ENCODE measurements at places on chromosomes 7 and 10.

DNA sequence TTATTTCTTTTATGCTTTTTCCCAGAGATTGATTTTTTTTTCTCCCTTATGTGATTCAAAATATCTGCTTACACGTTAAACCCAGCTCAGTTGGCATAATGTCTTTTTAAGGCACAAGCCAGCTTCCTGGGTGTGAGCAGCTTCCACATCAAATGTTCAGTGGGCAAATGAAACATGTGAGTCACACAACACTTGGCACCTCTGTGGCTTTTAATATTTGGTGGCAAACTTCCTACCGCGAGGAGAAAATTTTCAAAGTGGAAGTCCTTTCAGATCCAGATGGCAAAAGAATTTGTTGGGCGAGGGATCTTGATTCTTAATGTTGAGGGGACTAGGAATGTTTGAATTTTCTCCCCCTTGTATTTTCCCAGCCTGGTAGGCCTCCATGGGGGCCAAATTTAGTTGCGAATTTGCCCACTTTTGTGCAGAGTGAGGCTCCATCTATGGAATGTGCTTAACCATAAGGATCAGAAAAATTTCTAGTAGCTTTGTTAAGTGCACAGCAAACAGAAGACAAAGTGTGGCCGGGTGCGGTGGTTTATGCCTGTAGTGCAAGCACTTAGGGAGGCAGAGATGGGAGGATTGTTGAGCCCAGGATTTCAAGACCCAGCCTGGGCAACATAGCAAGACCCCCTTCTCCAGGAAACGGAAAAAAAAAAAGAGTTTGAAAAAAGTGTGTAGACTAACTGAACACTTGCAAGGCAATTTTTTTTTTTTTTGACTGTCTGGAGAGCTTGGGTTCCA, 31.0 kb downstream of the CUX1 start:
- no peak for DNase-seq

DNA sequence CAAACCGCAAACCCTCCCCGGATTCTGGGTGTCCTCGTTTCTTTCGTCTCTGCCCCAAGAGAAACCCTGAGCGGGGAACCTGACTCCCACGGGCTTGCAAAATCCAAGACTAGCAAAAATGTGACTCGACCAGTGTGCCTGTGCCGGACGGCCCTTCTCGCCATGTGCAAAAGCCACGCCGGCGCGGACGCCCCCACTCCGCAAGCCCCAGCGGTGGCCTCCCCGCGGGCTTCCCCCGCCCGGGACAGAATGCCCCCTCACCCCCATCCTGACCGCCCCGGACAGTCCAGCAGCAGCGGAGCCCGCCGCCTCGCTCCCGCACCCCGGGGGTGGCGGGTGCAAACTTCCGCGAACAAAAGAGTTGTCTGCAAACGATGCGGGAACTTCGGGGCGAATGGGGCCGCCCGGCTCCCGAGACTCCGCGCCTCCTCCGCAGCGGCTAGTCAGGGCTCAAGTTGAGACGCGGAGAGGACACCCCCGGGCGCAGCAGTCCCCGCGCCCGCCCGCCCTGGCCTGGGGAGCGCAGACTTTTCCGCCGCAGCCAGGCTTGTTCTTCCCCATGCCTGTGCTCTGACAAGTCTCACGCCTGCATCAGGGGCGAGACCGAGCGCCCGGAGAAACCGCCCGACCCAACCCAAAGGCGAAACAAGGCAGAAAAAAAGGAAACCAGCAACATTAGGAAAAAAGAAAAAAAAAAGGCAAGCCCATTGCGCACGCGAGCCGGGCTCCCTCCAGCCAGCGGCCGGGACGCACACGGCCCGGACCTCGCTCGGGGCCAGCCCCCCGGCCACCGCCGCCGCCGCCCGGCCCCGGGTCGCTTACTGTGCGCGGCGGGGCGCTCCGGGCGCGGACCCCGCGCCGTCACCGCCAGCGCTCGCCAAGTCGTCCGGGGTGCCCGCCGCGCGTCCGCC, 732 bp downstream of the FAM53B start:
- DNase-seq, result no peak

GRCh38 chr7:34227525-34227924, 322.2 kb downstream of the BMPER start:
- no peak for DNase-seq

GRCh38 chr7:133061792-133062191, 20.1 kb downstream of the CHCHD3 start:
- no peak for DNase-seq

GRCh38 chr7:85516675-85517074, 329.8 kb upstream of the SEMA3D start:
- peak; percentile 47 for DNase-seq

GRCh38 chr7:30911561-30911969, at the start of gene AQP1:
Gene AQP1 (plus strand): TSS chr7:30911853. CDS start chr7:30911910, 57 bp downstream.
- peak; percentile 87 for DNase-seq

- DNase-seq, result no peak
Observed at GRCh38 chr7:6718124-6718523, 11.4 kb upstream of the ZNF12 start.

GRCh38 chr10:117480097-117480496, 62.4 kb upstream of the EMX2 start:
- DNase-seq, result no peak

DNA sequence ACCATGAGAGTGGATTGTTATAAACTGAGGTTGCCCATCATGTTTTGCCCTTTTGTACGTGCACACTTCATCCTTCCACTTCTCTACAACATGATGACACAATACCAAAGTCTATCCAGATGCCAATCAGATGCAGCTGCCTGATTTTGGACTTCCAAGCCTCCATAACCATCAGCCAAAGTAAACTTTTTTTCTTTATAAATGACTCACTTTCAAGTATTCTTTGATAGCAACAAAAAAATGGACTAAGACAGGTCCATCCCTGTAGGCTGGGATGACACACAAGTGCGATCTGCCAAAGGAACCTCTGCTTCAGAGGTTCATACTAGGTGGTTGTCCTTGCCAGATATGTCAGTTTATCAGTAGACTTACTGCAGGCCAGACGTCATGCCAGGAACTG, 320.2 kb upstream of the FZD1 start:
- no peak for DNase-seq

GRCh38 chr10:71525721-71526120, 129.0 kb downstream of the CDH23 start:
- DNase-seq, result no peak

DNA sequence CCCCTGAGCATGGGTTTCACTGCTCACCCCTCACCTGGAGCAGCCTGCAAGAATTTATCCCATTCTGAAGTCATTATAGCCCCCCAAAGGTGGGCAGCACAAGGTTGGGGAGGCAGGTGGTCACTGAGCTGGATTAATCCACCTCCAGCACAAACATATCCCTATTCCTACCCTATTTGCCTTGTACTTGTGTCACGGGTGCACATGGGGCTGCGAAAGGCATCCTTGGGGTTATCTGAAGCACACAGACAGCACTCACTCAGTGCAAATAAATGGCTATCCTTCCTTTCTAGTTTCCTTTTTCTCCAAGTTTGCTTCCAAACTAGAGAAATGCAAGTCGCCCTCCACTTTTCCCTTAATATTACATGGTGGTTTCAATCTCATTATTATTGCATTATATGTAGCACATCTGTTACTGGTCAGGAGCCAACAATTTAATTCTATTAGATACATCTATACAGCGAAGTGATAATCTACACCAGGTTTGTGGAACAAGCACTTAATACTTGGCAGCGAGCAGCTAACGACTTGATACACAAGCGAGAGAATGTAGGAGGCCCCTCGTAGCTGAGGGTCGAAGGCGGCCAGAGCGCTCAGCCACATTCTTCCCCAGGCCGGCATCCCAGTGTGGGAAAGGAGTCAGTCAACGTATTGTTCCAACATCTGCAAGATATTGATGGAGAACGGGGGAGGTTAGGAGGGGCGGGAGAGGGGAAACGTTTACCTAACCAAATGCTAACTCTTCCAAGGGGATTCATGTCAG, 121.3 kb upstream of the HABP2 start:
- DNase-seq, result no peak

GRCh38 chr7:125773113-125773785, 843.6 kb upstream of the POT1 start:
- no peak for DNase-seq

DNA sequence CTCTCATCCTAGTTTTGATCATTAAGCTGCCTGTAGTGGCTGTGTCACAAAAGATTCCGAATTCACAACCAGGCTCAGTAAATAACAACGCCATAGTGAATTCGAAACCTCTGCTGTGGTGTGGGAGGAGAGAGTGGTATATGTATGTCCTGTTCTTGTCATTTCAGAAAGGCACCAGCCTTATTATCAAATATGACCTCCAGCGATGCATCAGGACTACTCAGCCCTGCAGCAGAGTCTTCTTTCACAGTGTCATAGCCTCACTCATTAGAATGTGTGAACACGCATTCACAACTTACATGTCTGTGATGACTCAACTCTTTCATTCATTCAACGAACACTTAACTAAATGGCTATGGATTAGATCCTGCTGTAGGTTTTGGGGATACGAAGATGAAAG, 15.3 kb downstream of the AOC1 start:
- no peak for DNase-seq

DNA sequence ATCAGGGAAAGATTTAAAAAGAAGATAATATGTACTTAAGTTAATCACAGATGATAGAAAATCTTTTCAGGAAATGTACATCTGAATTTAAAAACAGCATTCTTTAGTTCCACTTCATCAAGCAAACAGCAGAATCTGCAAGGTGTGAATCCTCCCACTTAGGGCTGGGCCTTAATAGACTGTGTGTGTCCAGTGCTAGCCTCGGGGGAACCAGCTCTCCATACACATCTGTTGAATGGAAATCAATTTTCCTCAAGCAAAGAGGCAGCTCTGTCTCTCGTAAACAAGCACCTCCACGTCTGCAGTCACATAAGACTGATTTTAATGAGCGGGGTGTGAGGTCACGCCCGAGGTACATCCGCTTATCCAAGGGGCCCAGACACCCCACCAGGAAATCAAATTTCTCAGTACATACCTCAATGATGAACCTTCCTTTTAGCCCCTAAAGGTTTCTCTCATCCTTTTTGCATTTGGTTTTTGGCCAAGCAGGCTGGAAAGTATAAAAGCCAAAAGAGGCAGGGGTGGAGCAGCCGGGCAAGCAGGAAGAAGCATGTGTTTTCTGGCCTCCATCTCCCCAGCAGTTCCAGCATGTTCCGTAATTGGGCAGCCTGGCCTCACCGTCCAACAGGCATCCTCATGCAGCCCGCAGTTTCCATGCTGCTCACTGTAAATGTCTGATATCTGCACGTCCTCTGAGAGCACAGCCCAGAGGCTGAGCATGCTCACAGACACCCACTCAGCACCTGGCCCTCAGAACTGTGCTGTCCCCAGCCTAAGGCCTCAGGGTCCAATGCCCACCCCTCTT, 131.3 kb downstream of the GLI3 start:
- no peak for DNase-seq

GRCh38 chr7:130371046-130371445, 9.2 kb upstream of the CPA1 start:
- DNase-seq, result peak; percentile 63

DNA sequence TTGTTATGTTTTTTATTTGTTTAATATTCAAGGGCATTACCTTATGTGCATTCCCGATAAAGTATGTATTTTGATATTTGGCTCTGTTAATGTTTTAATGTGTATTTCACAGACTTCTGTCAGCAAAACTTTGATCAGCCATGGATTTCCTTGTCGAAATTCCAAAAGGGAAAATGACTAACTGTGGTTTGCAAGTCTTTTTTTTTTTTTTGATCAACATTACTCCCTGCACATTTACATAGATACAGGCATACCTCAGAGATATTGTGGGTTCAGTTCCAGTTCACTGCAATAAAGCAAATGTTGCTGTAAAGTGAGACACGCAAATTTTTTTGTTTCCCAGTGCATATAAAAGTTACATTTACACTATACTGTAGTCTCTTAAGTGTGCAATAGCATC, 351.9 kb downstream of the CXCL12 start:
- DNase-seq, result peak; percentile 90

DNA sequence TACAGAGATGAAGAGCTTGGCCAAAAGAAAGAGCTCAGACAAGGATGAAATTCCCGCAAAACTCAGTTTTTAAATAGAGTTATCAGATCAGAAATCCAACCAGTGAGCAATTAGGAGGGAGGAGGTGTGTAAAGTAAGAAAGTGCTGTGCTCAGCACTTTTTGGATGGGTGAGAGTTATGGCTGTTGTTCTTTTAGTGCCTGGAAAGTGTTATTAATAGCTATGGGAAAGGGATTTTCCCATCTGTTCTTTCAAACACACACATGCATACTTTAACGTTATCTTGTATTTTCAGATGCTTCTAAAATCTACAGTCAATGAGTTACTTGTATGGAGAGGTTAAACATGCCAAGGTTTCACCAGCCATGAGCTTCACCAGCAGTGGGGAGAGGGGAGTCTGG, 107.3 kb upstream of the TMEM72 start:
- DNase-seq, result no peak

DNA sequence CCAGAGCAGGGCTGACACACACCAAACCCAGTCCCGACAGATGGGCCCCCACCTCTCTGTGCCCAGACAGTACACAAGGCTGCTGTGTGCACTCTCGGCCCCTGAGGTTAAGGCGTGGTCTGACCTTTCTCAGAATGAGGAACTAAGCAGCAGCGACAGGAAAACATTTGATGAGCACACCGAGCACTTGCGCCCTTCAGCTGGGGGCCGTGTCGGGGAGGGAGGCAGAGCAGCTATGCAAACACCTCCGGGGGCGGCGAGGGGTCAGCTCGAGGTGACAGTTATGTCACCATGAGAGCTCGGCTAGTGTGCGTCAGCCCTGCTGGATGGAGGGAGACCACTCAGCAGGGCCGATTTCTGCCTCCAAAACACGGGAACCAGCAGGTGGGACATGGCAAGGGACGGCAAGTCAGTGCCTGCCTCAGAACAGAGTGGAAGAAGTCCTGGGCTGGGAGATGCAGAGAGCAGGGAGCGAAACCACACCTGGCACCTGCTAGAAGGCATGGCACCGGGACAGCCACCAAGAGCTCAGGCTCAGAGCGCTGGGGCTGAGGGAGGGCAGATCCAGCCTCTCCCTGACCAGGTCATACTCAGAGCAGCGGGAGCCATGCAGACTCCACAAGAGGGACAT, 57.4 kb downstream of the CHST15 start:
- DNase-seq, result no peak

GRCh38 chr10:680146-680545, 9.3 kb downstream of the DIP2C start:
- no peak for DNase-seq
